Stimulated activated CD4-positive, alpha-beta T cell treated with anti-CD3 and anti-CD28 coated beads, TNF-alpha, amount 100 ng/mL, for 1 hour (primary cell): ENCODE measurements at places on chromosomes 16 and 17.
A peak's percentile ranks its signal among the peaks of the same experiment; 100 is the strongest.

- DNase-seq, result no peak
Observed at GRCh38 chr17:17497065-17497844, 1.1 kb upstream of the RASD1 start.

GRCh38 chr16:53922807-53923571, 219.0 kb downstream of the FTO start:
- DNase-seq, result no peak

- no peak for DNase-seq
Observed at GRCh38 chr17:15171167-15172047, 93.7 kb downstream of the PMP22 start.

- no peak for DNase-seq
Observed at GRCh38 chr16:15900357-15900756, 12.0 kb upstream of the CEP20 start.

DNA sequence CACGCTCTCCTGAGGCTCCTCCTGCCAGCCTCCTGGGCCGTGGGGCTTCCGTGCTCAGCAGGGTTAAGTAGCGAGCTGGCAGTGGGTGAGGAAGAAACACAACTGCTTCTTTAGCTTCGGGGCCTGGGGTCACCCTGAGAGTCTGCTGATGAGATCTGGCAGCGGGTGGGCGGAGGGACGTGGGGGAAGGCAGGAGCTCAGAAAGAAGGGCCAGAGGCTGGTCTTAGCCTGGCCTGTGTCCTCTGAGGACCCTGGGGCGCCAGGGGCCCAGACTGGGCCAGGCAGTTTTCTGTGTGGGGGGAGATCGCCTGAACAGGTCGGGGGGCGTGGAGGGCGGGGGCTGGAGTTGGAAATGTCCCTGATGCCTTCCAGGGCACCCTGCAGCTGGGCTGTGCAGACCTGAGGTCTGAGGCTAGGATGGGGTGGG, 97.8 kb upstream of the GSE1 start:
- DNase-seq, result no peak

GRCh38 chr16:59759296-59759695, 1025.2 kb upstream of the GOT2 start:
- no peak for DNase-seq

GRCh38 chr16:13269905-13270528, 368.6 kb downstream of the SHISA9 start:
- no peak for DNase-seq

- DNase-seq, result peak; percentile 4
Observed at GRCh38 chr17:75181608-75182318, 996 bp downstream of the SUMO2 start.

GRCh38 chr16:79042141-79042540, 558.4 kb downstream of the MAF start:
- no peak for DNase-seq

- DNase-seq, result no peak
Observed at GRCh38 chr17:22671110-22671509, 978.8 kb downstream of the KCNJ18 start.

DNA sequence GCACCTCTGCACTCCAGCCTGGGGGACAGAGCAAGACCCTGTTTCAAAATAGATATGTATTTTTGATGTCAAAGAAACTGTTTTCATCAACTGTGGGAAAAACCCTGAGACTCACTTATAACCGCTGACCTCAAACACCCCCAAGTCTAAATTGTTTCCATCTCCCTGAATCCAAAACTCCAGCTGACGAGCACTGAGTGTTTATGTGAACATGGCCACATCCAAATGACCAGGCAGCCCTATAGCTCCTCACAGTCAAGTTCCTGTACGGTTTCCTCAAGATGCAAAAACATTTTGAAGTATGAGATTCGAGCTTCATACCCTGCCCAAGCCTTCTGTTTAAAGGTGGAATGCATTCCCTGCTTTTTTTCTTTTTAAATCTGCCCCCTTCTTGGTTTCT, 45.3 kb upstream of the ZCCHC14 start:
- no peak for DNase-seq

DNA sequence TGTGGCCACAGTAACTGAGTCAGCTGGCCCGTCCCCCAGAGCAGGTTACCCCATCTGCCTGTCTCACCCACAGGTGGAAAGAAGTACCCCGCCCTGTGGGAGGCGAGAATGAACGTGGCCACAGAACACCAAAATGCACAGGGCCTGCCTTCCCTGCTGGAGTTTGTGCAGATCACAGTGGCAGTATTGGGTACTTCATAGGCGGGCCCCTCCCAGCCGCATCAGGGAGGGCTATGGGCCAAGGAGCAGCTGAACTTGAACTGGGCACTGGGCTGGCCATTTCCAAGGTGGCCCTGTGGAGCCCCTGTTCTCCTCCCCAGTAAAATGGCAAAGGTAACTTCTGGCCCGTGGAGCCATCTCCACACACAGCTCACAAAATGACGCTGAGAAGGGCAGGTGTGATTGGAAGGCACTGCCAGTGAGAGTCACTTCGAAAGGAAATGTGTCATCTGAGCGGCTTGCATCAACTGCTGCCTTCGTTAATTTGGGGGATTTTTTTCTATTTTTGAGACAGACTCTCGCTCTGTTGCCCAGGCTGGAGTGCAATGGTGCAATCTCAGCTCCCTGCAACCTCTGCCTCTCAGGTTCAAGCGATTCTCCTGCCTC, 162.9 kb downstream of the ENGASE start:
- DNase-seq, result no peak

- no peak for DNase-seq
Observed at GRCh38 chr16:852451-853185, 52.1 kb upstream of the GNG13 start.

GRCh38 chr17:68383443-68384321, 73.6 kb downstream of the WIPI1 start:
- no peak for DNase-seq

GRCh38 chr16:88976366-88977017, 515 bp downstream of the CBFA2T3 start:
- no peak for DNase-seq
